Aorta (tissue), 5 donors: ENCODE measurements at places on chromosomes 7 and 10. TPM values are rescaled to one million over a fixed set of nuclear protein-coding genes. Genes with fewer than 3 reads are reported as not detected.

GRCh38 chr7:37333075-37333474 is 115.6 kb downstream of the ELMO1 start:
- DNase-seq, result no peak

Gene SPDYE5
- not detected for total RNA-seq

Gene DKK1
- 2.4 TPM for total RNA-seq

GRCh38 chr10:78915190-78915518 is 153.6 kb upstream of the ZMIZ1 start:
- no peak for DNase-seq

DNA sequence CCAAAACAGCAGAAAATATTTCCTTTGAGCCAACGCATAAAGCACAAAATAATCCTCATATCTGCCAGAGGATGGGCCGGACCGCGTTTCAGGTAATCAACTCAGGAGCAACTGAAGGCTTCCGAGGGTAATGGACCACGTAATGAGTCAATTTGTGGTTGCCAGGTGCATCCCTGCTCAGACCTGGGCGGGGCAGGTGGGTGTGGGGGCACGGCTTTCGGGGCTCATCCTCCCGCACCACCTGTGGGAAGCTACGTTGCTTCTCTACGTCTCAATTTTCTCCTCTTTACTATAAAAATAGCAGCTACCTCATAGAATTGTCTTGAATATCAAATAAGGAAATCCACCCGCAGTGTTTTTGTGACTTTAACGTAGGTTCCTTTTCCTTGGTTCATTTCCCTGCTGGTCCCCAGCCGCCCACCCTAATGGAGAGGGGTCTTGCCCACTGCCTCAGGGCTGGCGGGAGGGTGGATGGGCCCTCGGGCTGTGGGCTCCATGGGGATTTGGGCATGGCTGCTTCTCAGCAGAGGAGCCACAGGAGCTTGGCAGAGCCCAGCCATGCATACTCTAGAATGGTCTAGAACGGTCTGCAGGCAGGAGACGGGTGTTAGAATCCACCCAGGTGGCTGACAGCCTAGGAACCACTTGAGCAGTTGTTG is 324.7 kb downstream of the ADARB2 start:
- DNase-seq, result no peak

Gene SMC3
- total RNA-seq, result 33.1 TPM

GRCh38 chr7:922334-923107 is 32.0 kb downstream of the ADAP1 start:
- DNase-seq, result peak; percentile 42

GRCh38 chr10:103553743-103554487 is 60.4 kb downstream of the NEURL1 start:
- DNase-seq, result peak; percentile 53

DNA sequence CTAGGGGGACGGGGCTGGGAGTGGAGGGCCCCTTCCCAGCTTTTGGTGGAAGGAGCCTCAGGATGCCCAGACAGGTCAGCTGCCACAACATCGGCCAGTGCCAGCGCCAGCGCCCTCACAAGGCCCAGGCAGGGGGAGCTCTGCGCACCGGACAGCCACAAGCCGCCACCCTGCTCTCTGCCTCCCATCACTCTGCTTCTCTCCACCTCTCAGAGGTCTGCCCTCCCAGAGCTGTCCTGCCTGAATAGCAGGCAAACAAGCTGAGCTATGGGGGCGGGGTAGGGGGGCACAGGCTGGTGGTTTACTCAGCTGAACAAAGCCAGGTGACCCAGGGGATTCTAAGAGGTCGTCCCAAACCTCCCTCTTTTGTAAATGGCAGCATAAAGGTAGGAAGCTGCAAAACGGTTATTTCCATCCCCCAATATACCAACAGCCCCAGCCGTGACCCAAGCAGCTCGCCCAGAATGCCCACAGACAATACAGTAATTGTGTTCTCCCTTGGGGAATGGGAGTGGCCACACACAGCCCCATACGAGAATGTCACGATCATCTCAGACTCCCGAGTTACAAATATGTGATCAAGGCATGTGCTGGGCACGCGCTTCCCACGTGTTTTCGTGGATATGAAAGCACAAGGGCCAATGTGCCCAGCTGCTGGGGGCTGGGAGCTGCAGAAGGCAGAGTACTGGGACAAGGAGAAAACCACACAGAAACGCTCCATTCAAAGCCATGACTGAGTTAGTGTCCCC is 19.7 kb downstream of the FAM53B start:
- peak; percentile 68 for DNase-seq

GRCh38 chr7:130273933-130274255 is 7.2 kb downstream of the CPA2 start:
- DNase-seq, result no peak

GRCh38 chr7:42735081-42735480 is 176.8 kb downstream of the C7orf25 start:
- no peak for DNase-seq

DNA sequence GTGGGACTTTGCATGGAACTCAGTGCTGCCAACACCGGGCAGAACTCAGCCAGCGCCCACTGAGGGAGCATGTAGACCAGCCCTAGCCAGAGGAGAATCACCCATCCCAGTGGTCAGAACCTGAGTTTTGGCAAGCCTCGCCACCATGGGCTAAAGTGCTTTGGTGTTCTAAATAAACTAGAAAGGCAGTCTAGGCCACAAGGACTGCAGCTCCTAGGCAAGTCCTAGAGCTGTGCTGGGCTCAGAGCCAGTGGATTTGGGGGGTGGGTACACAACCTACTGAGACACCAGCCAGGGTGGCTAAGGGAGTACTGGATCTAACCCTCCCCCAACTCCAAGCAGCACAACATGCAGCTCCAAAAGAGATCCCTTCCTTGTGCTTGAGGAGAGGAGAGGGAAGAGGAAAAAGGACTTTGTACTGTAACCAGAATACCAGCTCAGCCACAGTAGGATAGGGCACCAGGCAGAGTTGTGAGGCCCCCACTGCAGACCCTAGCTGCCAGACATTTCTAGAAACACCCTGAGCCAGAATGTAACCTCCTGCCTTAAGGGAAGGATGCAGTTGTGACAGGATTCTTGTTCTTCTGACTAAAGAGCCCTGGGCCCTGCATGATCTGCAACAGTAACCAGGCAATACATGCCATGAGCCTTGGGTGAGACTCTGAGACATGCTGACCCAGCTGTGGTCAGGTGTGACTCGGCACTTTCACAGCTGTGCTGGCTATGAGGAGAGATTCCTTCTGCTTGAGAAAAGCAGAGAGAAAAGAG is 24.4 kb downstream of the GSDME start:
- DNase-seq, result no peak

GRCh38 chr10:5596611-5597341 is 69.6 kb downstream of the ASB13 start:
- DNase-seq, result peak; percentile 72

DNA sequence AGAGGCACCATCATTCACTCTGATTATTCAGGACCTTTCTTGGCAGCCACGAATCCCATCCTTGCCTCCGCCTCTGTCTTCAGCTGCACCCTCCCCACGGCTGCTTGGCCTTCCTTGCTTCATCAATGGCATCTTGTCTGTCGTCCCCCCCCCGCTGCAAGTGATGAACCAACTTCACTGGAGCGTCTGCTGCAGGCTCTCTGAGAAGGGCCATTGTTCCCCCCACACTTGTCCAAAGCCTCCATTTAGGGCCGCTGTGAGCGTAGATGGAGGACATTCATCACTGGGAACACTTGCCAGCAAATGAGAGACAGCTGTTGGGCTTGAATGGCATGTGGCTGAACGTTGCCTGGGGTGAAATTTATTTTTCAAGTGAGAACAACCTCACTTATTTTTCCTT is 20.1 kb downstream of the AFAP1L2 start:
- DNase-seq, result no peak

DNA sequence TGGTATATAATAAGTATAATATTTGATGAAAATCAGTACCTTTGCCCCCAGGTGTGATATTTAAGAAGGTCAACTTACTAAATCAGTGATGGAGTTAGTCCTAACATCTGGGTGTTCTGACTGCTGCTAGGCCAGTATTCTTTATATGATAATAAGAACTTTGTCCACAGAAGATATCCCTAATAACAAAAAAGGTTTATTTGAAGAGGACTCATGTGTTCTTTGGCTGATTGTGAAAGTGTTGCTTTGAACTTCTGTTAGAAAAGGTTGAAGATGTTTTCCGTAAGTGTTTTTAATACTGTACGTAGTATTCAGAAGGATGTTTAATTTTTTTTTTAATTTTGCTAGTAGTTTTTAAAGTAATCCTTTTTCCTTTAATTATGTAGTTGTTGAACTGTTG is 10.2 kb downstream of the PTEN start:
- DNase-seq, result no peak

- no peak for DNase-seq
Measured at GRCh38 chr7:29612596-29612995, 49.0 kb downstream of the PRR15 start.
